ENCODE measurements at places on chromosomes 7 and 10. TPM values are rescaled to one million over a fixed set of nuclear protein-coding genes. Genes with fewer than 3 reads are reported as not detected.

GIGYF1 gene
- total RNA-seq: 30.5 TPM

GLI3 gene
- total RNA-seq: 28.5 TPM

ABCB1 gene
- total RNA-seq: 21.2 TPM

GRCh38 chr7:111992601-111993000 is 213.6 kb downstream of the DOCK4 start:
- no peak overlapping the region for H3K4me3 ChIP-seq
- no peaks in the 10 kb centered on the region for H3K36me3 ChIP-seq
- no peak for DNase-seq

DNA sequence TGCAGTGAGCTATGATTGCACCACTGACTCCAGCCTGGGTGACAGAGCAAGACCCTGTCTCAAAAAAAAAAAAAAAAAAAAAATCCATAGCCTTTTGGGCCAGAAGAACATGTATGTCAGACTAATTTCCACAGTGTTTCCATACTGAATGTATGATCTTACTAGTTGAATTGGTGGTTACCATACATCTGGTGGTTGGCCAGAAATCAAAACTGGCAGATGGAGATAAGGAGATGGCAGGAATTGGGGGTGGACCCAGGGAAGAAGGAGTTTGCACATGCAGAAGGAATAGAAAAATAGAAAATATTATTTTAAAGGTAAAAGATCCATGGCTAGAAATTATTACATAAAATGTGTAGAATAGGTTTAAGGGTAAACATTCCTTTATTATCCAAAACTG is 3.7 kb upstream of the ATOH7 start:
- no peak overlapping the region for H3K27ac ChIP-seq
- H3K27me3 ChIP-seq: no peaks in the 10 kb centered on the region
- no peak overlapping the region for H3K4me3 ChIP-seq

DNA sequence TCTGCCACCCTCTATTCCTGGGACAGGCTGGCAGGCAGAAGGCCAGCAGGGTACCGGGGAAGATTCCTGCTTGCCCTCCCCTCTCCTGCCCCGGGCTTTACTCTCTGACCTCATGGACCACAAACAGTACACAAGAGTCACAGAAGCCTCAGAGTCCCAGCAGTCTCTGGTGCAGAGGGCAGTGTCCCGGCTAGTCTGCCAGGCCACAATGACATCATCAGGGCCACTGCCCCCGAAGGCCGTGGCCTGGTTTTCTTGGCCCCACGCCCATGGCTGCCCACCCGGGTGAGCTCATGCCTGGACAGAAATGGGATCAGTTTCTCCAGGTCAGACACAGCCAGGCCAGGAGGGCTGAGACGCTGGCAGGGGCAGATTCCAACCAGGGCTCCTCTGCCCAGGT is 91.9 kb downstream of the MYL10 start:
- no peaks in the 10 kb centered on the region for H3K27me3 ChIP-seq
- H3K36me3 ChIP-seq: no peaks in the 10 kb centered on the region
- no peak overlapping the region for H3K4me3 ChIP-seq
- H3K27ac ChIP-seq: no peak overlapping the region
- no peaks in the 10 kb centered on the region for H3K4me1 ChIP-seq
- no peak for DNase-seq

GRCh38 chr10:119834188-119834587 is 38.5 kb downstream of the MCMBP start:
- DNase-seq: no peak
- H3K36me3 ChIP-seq: no peaks in the 10 kb centered on the region
- H3K4me3 ChIP-seq: no peak overlapping the region
- no peak overlapping the region for H3K27ac ChIP-seq
- no peaks in the 10 kb centered on the region for H3K4me1 ChIP-seq
- H3K27me3 ChIP-seq: no peaks in the 10 kb centered on the region
